D721Med (cell line): ENCODE measurements at places on chromosomes 12 and 14.

DNA sequence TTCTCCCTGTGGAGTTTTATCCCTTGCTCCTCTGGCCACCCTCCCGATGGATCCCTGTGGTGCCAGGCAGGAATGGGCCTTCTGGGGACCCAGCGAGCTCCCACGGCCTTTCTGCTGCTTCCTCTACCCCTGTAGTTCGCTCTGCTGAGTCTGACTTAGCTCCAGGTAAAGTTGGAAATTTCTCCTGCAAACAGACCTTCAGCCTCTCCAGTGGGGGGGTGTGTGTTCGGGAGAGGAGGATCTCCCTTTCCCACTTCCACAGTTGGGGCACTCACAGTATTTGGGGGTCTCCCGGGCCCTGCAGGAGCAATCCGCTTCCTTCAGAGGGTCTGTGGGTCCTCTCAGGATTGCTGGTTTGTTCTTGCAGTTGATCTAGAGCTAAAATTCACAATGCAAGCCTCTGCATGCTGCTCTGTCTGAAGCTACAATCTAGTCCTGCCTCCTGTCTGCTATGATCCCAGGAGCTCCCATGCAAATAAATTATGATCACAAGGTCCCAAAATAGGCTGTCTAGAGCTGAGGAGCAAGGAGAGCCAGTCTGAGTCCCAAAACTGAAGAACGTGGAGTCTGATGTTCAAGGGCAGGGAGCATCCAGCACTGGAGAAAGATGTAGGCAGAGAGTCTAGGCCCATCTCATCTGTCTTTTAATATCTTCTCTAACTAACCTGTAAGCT is 18.3 kb downstream of the MTRFR start:
- no peak for DNase-seq

- DNase-seq: no peak
Observed at GRCh38 chr12:93514853-93515252, 47.5 kb downstream of the MRPL42 start.

- no peak for DNase-seq
Observed at GRCh38 chr12:62291864-62292760, 31.9 kb downstream of the USP15 start.

GRCh38 chr14:73727166-73727565 is 13.0 kb upstream of the PNMA1 start:
- no peak for DNase-seq

GRCh38 chr12:110281549-110282299 is 677 bp downstream of the ATP2A2 start:
- DNase-seq: no peak

DNA sequence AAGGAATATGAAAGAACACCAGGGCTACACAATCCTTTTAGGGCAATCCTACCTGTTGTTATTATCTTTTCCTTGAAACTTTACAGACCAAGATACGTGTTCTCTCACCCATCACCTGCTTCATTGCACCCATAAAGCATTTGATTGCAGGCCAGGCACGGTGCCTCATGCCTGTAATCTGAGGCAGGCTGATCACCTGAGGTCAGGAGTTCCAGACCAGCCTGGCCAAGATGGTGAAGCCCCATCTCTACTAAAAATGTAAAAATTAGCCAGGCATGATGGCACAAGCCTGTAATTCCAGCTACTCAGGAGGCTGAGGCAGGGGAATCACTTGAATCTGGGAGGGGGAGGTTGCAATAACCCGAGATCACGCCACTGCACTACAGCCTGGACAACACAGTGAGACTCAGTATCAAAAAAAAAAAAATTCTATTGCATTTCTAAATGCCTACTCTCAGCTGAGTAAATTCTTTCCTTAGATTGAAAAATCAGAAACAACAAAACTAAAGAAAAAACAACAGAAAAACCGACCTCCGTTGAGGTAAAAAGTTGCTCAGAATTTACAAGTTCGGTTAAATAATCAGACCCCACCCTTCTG is 183.7 kb upstream of the TMEM132C start:
- DNase-seq: no peak

GRCh38 chr14:21298358-21298757 is 18.5 kb downstream of the RPGRIP1 start:
- no peak for DNase-seq

GRCh38 chr14:79586416-79586815 is 624.9 kb downstream of the DIO2 start:
- no peak for DNase-seq

- no peak for DNase-seq
Observed at GRCh38 chr12:51306507-51306906, 17.5 kb downstream of the BIN2 start.

GRCh38 chr12:124026755-124027745 is 54.0 kb downstream of the ZNF664 start:
- DNase-seq: no peak
